ENCODE measurements at places on chromosomes 2 and 18.

- DNase-seq, result no peak
Observed at GRCh38 chr2:124343827-124344498, 318.9 kb downstream of the CNTNAP5 start.

DNA sequence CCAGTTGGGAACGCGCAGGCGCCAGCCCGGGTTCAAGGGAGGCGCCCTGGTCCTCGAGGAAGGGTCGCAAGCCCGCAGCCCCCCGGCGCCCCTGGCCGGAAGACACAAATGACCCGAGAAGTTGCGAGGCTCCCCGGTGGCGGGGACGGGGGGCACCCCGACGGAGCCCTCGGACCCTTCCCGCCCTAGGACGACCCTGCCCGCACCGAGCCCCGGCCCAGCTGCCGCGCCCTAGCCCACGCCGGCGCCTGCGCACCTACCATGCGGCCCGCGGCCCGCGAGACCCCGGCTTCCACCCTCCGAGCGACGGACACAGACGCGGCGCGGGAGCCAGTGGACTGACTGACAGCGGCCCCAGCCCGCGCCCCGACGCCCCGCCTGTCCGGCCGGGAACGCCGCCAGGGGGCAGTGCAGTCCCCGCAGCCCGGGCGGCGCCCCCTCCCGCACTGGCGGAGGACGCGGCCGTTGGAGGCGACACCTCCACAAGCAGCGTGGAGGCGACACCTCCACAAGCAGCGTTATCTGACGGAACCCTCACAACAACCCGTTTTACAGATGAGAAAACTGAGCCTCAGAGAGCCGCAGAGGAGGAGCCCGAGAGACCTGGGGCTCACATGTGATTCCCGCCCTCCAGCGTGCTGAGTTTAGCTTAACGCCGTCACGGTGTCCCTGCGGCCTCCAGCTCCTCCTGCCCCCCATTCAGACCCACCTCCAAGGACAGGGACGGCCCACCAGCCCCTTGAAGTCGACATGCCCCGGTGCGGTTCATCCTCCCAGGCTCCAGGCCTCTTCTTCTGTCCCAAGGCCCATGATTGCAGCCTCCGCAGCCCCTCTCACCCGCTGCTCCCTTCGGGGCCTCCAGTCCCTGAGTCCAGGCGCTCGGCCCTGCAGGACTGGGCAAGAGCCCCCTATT is at the start of gene NMUR1:
Gene NMUR1 (minus strand): TSS at position 347 of the 913 bp plus-strand sequence. CDS start 84 bp downstream, at position 263.
- peak; percentile 85 for DNase-seq

- DNase-seq, result no peak
Observed at GRCh38 chr2:18265614-18266586, 294.6 kb downstream of the RDH14 start.

- DNase-seq, result no peak
Observed at GRCh38 chr18:50284255-50284885, 3.0 kb upstream of the MBD1 start.

GRCh38 chr18:21179590-21180220 is 62.3 kb upstream of the GREB1L start:
- DNase-seq, result no peak

Data from left ventricle myocardium superior (tissue), 1 donor.